ENCODE measurements at places on chromosomes 2 and 18.

GRCh38 chr2:80040226-80040625 is 264.3 kb downstream of the LRRTM1 start:
- no peak for DNase-seq

- no peak for DNase-seq
Observed at GRCh38 chr18:79687806-79688205, 8.2 kb downstream of the CTDP1 start.

GRCh38 chr2:195164930-195165329 is 492.1 kb upstream of the SLC39A10 start:
- no peak for DNase-seq

- DNase-seq = no peak
Observed at GRCh38 chr18:64803471-64803870, 654.6 kb upstream of the LINC00305 start.

- DNase-seq = no peak
Observed at GRCh38 chr2:209189893-209190292, 234.0 kb upstream of the MAP2 start.

DNA sequence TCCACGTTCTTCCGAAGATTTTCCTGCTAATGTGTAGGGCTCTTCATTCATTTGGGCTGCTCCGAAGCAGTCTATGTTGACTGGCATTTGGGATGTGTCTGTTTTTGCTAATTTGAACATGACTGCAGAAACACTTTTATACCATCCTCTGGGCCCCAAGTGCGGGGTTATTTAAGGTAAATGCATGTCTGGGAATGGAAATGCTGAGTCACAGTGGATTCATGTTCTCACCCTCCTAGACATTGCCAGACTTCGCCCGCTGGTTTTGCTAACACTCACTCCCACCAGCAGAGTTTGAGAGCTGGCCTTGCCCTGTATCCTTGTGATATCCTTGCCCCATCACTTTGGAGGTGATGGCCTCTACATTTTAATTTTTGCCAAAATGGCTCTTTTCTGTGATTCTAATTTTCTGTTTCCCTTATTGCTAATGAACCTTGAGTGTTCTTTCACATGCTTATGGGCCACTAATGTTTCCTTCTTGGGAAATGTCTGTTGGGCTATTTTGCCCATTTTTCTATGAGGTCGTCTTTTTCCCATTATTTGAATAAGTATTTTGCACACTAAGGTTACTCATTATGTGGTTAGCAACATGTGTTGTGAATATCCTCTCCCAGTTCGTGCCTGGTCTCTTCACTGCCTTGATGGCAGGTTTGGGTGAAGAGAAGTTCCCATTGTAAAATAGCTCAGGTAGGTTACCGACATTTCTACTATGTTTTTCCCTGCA is 204.1 kb downstream of the GLI2 start:
- DNase-seq = no peak

DNA sequence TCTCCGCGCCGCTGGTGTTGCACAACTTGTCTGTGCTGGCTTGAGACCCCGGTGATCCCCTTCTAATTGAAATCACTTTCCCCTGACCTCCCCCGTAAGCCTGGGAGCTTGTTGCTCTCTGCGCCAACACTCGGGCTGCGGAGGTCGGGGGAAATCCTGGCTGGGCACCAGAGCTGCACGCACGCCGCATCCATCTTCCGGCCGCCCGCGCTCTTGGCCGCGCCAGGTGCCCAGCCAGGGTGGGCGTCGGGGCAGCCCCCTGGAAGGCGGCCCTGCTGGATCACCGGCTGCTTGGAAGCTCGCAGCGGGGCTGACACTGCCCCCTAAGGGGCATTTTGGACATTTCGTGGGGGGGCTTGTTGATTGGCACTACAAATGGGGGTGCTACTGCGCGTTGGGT is 280.3 kb upstream of the SKOR2 start:
- DNase-seq = no peak

DNA sequence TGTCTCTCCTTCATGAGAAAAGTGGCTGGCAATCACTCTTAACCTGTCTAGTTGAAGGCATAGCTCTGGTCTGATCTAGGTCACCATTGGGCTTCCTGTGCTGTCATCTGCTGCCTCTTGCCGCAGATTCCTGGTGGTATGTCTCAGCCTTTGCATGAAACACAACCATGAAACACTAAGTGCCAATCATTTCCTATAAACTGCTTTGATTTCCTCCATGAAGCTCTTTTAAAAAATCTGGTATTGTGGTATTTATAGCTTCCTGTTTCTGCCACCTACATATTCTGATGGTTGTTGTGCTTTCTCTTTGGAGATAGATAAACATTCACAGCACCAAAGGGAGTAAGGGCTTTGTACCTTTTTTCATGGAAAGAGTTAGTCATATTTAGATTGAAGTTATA is 120.0 kb upstream of the EPC2 start:
- no peak for DNase-seq

GRCh38 chr2:188145885-188146284 is 145.8 kb upstream of the GULP1 start:
- DNase-seq = no peak

GRCh38 chr18:47558110-47558750 is 306.8 kb upstream of the SKOR2 start:
- DNase-seq = no peak

GRCh38 chr2:143741205-143741604 is 612.0 kb downstream of the ARHGAP15 start:
- no peak for DNase-seq

DNA sequence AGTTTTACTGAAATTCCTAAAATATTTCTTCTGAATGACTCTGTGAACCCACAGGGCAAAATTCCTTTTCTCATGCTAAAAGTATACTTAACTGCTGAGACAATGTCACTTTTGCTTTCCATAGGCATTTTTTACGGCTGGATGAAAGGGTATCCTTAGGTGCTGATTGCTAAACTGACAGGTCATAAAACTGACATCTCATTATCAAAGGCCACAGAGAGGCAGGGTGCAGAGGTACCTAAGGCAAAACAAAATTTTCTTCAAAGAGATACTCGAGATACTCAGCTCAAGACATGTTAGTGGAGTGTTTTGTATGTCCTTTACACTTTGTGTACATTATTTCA is 62.0 kb upstream of the WDR75 start:
- peak; percentile 40 for DNase-seq
